ENCODE measurements at places on chromosomes 7 and 10.
A peak's percentile ranks its signal among the peaks of the same experiment; 100 is the strongest.

- DNase-seq, result no peak
Measured at GRCh38 chr10:78139341-78139740, 105.7 kb downstream of the RPS24 start.

GRCh38 chr7:1912593-1913465, 242.8 kb downstream of the ELFN1 start:
- peak; percentile 14 for DNase-seq

- peak; percentile 86 for DNase-seq
Measured at GRCh38 chr10:74752371-74753040, 73.9 kb upstream of the KAT6B start.

GRCh38 chr7:47809387-47809786, 138.9 kb downstream of the PKD1L1 start:
- DNase-seq, result no peak

DNA sequence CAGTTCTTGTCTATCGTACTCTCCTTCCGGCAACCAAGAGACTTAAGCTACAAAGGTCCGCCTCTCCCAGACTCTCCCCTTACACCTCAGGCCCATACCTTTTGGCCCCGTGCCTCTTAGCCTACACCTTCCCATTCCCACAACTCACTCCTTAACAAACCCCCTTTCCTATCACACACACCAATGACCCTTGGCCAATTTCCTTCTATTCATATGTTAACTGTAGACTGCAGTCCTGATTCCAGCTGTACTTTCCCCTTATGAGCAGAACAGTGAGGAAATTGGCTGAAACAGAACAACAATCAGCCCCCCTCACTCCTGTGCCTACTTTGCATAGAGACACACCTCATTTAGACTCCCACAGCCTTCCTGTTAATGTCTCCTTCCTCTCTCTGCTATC, 1.4 kb upstream of the TMEM139 start:
- DNase-seq, result no peak

DNA sequence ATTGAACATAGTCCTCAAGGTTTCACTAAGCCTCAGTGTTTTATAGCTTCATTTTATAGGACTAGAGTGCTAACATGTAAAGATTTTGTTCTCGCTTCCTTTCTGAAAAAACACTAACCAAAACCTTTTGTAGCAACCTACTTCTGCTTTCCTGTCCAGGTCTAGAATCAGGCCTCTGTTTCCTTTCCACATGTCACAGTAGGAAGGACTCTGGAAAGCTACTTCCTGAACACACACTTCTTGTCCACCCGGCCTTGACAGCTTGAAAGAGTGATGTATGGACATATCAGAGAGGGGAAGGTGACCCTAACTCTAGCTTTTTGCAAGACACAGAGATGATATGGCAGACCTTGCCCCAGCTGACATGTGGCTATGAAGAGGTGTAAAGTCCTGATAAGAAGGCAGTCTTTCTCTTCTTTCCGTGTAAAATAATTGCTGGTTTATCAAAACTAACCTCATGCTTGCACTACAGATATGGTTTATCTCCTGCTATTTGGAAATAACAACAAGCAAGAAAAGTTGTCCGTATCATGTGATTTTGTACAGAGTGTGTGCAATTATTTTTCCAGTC, 175.4 kb downstream of the SKAP2 start:
- peak; percentile 17 for DNase-seq

DNA sequence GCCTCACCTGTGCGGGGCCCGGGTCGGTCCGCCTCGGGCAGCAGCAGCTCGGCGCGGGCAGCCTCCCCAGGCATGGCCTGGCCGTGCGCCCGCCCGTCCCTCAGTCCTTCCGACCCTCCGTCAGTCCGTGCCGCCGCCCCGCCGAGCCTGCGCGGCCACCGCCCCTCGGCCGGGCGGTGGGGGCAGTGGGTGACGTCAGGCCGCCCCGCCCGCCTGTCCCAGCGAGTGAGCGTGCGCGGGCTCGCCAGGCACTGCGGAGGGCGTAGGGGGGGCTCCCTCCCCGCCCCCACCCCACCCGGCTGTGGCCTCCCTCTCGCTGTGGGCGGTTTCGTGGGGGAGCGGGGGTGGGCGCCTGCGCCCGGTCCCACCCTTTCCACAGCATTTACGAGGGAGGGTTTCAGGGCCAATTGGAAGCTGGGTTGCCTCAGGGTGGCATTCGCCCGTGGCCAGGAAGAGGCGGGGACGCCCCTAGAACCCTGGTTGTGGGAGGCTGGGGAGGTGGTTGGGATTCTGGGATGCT, at the start of gene NACAD:
NACAD (minus strand) TSS at position 149 of the 520 bp plus-strand sequence; CDS start at position 74, 75 bp downstream.
- no peak for DNase-seq

DNA sequence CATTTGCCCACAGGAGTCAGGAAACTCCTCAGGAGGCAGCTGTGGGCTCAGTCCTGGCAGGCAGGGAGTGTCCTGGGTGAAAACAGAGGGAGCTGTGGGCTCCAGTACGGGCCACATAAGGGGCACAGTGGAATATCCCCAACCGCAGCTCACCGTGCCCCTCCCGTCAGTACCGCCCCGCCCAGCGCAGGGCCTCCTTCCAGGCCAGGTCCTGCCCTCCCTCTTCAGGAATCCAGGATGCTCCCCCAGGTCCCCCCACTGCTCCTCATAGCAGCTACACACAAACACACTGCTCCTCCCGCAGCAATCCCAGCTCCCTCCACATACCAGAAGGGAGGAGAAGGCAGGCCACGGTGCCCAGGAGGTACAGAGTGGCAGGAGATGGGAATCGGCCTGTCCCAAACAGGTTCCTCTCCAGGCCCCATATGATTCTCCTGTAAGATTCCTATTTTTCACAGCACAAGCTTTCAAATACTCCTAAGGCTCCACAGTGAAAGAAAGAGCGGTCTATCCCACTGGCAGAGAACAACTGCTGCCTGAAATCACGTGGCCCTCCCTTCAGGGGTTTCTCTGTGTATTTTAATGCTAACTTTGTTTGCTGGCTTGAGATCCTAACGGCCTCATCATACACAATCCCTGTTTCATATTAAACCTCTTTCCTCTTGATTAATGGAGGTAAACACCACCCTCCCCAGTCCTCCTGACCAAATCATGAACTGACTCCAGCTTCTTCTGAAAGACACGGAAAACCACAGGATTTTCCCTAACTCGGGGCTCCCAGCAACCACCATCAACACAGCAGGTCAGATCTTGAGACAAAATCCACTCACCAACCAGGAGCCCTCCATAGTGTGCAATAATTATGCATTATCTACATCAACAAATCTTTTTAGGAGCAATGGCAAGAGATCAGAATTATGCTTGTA, 178.7 kb downstream of the TNS3 start:
- no peak for DNase-seq

DNA sequence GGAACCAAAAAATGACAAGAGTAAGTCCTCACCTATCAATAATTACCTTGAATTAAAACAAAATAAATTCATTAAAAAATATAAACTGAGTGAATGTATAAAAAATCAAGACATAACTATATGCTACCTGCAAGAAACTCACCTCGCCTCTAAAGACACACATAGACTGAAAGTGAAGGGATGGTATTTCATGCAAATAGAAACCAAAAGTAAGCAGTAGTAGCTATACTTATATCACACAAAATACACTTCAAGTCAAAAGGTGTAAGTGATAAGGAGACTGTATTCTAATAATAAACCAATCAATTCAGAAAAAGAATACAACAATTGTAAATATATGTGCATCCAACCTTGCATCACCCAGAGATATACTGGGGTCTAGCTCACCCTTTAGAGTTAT, 332.6 kb downstream of the SH2D4B start:
- no peak for DNase-seq

DNA sequence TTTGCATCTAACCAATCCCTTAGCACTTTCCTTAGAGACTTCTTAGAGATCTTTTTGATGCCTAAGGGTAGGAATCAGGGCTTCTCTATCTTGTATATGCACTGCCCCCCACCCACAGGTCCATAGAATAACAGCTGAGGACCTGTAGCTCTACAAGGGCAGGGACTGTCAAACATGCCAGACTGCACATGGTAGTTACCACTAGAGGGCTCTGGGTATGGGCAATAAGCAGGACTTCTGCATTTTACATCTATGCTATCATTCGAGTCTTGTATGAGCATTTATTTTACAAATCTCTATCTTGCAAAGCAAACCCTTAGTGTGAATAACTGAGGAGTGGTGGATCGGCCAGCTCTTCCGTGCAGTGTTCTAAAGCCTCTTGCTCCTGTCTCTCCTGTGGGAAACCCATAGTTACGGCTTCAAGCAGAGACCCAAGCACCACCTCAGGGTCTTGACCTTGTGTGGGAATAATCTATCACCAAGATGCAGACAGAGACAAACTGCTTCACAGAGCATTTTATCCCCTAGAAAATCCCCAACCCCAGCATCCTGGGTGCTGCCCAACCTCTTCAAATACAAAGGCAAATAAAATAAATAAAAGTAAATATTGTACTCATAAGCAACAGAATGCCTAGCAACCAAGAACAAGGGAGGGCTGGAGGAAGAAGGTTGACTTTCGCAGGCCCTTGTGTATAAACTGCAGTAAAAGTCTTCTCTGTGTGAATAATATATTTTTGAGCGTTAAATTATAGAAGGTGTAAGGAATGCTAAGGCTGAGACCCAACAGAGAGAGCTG, 219.3 kb downstream of the WDR11 start:
- DNase-seq, result peak; percentile 38

- no peak for DNase-seq
Measured at GRCh38 chr10:33382921-33383713, 48.6 kb upstream of the NRP1 start.
